ENCODE measurements at places on chromosomes 6 and 20.

DNA sequence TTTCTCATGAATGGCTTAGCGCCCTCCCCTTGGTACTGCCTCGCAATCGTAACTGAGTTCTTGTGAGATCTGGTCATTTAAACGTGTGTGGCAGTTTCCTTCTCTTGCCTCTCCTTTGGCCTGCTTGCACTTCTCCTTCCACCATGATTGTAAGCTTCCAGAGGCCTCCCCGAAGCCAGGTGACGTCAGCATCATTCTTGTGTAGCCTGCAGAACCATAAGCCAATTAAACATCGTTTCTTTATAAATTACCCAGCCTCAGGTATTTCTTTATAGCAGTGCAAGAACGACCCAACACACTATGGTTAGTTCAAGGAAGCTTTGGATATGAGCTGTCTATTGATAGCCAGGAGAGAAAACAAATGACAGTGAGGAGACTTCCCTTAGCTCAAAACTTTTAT is 29.5 kb upstream of the ADTRP start:
- no peak for DNase-seq

DNA sequence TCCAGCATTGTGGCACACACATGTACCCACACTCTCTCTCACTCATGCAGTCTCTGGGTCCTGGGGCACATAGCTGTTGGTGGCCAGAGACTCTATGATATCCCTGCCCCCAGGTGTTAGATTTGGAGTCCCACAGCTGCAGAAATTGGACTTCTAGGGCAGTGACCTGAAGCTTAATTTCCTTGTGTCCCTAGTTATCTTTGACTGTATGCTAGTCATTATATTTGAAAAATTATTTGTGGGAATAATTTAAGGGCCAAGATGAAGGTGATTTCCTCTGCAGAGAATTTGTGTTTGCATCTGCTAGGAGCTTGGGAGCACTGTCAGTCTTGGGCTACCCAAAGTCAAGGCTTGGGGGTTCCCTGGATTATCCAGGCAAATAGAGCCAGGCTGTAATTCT is 50.1 kb downstream of the ZBTB9 start:
- no peak for DNase-seq

DNA sequence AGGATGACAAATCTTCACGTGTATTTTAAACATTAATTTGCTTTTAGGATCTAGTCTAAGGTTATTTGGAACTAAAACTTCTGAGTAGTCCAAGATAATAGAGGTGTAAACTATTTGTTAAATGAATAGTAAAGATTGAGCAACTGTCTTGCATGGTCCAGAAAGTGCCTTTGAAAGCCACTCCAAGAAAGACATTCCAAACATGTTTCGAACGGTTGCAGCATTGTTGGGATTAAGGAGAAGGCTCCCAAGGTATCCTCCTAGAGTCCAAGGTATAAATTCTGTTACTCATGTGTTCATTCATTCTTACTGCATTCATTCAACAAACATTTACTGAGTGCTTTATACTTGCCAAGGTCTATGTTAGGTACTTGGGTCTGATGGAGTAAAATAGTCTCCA is 28.8 kb upstream of the MYLK2 start:
- DNase-seq, result no peak

- no peak for DNase-seq
Observed at GRCh38 chr20:41004531-41005360, 23.9 kb upstream of the TOP1 start.

DNA sequence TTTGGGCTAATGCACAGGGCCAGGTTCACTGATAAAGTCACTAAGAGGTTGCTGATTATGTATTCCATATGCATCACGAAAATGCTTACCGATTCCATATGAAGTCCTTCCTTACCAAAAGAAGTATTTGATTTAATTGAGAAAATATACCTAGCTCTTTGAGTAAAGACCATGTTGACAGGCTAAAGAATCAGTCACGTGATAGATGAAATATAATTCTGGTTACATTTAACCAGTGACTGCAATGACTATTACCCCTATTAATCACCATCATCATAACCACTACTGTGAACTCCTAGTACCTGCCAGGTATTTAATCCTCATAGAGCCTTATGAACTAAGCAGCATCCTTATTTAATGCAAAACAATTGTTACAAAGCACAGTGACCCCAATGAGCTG is 110.1 kb downstream of the HIVEP2 start:
- DNase-seq, result no peak

DNA sequence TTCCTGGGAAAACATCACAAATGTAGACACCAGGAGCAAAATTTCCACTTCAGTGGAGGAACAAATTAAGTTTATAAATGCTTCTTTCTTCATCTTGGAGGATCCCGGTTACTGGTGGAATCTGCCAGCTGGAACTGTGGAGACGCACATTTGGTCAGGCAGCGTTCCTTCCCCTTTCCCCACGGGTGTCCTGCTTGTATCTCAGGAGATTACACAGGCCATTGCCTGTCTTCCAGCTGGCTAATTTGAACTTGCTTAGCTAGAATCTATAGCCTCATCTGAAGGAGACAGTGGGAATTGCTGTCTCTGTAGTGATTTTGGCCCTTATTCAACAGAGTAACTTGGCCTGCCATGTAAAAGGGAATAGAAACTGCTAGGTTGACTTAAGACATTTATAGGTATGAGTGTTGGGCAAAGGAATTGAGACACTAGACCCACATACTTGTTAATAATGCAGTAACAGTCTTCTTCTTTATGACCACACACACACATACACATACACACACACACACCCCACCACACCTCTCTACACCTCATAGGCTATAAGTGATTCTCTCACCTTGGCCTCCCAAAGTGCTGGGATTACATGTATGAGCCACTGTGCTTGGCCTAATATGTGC is 34.4 kb downstream of the TSBP1 start:
- no peak for DNase-seq

- DNase-seq, result no peak
Observed at GRCh38 chr6:113184736-113185135, 672.4 kb upstream of the MARCKS start.

All from stimulated activated CD8-positive, alpha-beta memory T cell treated with anti-CD3 and anti-CD28 coated beads, Interleukin-2, amount 100 ng/mL, for 1 hour (primary cell).